ENCODE measurements at places on chromosomes 2 and 18.

- DNase-seq, result no peak
These were observed 25.1 kb downstream of the MARCHF7 start for GRCh38 chr2:159737292-159737916.

GRCh38 chr2:200578778-200579177 lies 7.0 kb upstream of the AOX1 start:
- no peak for DNase-seq

GRCh38 chr18:55908901-55909366 lies 320.9 kb upstream of the TCF4 start:
- no peak for DNase-seq

GRCh38 chr2:71581026-71581425 lies 127.7 kb downstream of the DYSF start:
- no peak for DNase-seq

GRCh38 chr18:76842837-76843530 lies 20.6 kb downstream of the ZNF236 start:
- DNase-seq, result no peak

DNA sequence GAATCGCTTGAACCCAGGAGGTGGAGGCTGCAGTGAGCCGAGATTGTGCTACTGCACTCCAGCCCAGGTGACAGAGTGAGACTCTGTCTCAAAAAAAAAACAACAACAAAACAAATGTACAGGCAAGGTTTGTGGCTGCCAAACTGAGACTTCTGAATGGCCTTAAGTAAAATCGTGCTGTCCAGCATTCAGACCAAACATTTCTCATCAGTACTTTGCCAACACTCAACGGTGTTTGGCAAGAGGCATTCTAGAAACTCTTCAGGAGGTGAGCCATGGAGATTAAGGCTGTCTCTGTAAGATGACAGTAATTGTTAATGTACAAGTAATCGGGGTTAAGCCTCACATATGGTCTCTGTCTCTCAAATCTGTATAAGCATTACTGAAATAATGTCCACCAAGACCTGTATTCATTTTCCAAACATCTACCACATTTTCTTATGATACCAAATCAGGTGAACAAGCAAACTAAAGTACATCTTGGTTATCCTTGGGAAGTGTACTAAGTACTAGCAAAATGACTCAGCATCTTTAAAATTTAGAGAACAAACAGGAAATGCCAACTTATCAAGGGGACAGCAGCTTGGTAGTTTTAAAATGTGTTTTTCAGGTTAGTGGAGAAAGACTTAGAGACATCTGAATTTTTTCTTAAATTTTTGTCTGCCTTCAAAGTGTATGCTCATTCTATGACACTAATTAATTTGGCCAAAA lies 29.3 kb downstream of the SERPINE2 start:
- DNase-seq, result no peak

- no peak for DNase-seq
These were observed 8.9 kb upstream of the LTBP1 start for GRCh38 chr2:32937602-32938448.

- DNase-seq, result no peak
These were observed 24.7 kb downstream of the PKDCC start for GRCh38 chr2:42072349-42073118.

DNA sequence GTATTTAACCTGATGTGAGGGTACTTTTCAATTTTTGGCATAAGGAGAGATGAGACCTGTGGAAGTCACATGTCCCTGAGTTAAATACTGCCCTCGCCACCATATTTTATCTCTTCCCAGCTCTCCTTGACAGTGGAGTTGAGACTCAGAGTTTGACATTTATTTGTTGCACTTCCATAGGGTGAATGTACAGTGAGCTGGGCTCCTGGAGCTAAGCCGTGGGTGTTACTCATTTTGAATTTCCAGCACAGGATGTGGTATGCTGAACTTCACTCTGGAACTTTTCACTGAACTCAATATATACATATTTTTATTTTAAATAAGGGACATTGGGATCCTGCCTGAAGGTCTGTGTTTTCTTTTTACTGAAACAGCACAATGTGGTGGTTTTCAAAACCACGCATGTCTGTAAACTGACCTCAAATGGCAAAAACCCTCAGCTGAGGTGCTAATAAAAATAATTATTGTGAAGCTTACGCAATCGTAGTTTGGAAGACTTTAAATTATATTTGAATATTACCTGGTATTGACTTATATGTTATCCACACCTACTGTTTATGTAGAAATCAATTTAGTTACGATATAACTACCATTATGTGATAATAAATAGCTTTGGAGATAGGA lies 12.1 kb downstream of the RNF144A start:
- DNase-seq, result no peak

DNA sequence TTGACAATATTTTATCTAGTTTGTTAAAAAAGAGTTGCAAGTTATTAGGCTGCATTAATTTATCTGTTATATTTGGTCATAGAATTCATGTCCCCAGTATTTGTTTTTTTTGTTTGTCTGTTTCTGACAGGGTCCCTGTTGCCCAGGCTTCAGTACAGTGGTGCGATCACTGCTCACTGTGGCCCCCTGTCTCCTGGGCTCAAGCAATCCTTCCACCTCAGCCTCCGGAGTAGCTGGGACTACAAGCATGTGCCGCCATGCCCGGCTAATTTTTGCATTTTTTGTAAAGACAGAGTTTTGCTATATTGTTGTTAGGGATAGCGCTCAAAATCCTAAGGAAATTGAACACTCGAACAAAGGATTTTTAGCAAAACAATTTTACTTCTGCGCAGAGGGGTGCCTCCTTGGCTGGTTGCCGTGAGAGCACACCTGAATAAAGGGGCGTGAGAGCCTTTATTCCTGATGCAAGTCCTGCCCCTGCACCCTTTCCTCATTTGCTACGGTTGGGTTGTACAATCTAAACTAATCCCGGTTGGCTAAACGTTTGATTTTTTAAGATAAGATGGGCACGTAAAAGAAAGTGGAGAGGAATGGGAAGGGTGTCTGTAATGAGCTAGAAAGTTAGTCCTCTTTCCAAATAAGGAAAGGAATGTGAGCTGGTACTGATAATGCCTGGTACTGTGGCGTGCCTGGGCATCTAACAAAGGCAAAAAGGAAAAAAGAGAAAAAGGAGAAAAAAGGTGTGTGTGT lies 65.5 kb downstream of the COMMD1 start:
- DNase-seq, result no peak

DNA sequence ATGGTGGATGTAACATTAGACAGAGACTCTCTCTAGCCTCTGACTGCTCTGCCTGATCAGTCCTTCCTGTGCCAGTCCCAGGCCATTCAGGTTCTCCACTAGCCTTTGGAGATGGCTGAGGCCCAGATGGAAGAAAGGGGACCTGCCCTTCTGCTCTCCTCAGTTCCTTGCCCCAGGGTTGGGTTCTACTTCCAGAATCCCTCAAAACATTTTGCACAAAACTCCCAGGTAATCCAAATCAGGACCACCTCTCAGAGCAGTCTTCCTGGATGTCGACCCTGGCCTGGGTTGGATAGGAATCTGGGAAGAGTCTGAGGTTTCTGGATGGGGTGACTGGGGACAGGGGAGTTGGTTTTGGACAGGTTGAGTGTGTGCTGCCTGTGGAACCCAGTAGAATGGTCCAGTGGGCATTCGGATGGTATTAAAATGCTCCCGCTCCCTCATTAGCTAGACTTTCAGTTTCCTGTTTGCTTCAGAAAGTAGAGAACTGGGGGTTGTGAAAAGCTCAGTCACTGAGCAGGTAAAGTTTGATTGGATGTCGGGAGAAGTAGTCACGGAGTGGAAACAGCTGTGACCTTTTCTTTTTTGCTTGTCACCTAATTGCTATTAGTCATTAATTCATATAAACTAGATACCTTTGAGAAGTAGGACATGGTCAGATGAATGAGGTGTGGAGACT lies 37.9 kb downstream of the DPYSL5 start:
- no peak for DNase-seq

- DNase-seq, result no peak
These were observed 448.3 kb upstream of the SLC14A2 start for GRCh38 chr18:45166836-45167551.

DNA sequence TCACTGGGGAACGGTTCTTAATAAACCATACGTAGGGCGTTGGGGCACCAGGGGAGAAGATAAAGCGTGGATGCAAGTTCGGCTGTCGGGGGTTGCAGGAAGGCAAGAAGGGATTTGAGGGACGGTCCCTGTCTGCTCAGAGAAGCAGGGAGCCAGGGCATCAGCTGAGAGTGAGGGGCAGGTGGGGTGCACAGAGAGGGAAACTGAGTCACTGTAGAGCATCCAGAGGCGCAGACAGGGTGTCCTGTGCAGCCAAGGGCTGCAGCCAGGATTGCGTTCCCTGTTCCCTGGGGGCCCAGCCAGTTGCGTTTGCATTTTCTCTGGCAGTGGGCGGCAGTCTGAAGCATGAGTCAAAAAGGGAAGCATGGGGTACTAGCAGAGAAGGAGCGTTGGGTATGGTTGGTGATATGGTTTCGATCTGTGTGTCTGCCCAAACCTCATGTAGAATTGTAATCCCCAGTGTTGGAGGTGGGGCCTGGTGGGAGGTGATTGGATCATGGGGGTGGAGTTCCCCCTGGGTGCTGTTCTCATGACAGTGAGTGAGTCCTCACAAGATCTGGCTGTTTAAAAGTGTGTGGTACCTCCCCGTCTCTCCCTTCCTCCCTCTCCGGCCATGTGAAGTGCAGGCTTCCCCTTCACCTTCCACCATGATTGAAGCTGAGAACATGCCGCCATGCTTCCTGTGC lies 202.9 kb downstream of the NDUFA10 start:
- DNase-seq, result no peak

GRCh38 chr2:233439191-233439590 lies 84.9 kb downstream of the DGKD start:
- DNase-seq, result no peak

DNA sequence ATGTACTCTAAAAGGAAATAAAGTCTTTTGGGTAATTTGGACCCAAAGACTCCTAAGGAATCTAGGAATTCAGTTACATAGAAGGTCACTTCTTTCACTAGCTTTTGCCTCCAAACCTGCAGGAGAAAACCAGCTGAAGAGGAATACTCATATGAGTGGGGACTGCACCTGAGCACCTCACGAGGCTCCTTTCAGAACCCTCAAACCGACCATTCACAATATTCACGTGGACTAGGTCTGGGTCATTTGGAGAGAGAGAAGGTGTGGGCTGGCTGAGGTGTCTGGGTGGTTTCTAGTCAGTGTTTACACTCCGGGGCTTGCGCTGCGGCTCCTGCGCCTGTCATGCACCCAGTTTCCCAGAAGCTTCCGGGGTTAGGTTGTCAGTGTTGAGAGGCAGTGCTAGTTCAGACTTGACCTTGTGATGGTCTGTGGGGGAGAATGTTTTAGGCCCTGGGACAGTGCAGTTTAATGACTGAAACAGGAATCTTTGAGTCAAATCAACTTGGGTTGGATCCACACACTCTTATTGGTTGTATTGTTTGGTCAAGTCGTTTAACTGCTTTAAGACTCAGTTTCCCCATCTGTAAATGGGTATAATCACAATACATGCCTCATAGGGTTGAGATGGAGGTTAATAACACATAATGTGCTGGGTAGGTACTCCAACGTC lies 78.4 kb downstream of the LIMS1 start:
- no peak for DNase-seq

GRCh38 chr18:44625386-44625785 lies 55.3 kb upstream of the SETBP1 start:
- no peak for DNase-seq

- peak; percentile 11 for DNase-seq
These were observed 72.2 kb upstream of the OTOS start for GRCh38 chr2:240212425-240213225.

GRCh38 chr2:127173057-127173456 lies 47.0 kb downstream of the CYP27C1 start:
- no peak for DNase-seq

GRCh38 chr2:215521031-215521430 lies 85.2 kb upstream of the FN1 start:
- no peak for DNase-seq

GRCh38 chr2:173210270-173211196 lies 134.9 kb downstream of the MAP3K20 start:
- peak; percentile 80 for DNase-seq

- DNase-seq, result no peak
These were observed 15.9 kb upstream of the DSG2 start for GRCh38 chr18:31482051-31482450.

- no peak for DNase-seq
These were observed 29.3 kb downstream of the MEX3C start for GRCh38 chr18:51168026-51168742.

- no peak for DNase-seq
These were observed 272.5 kb upstream of the KLHL29 start for GRCh38 chr2:23112517-23112916.

- no peak for DNase-seq
These were observed 1.8 kb downstream of the PRLH start for GRCh38 chr2:237568121-237568660.

- DNase-seq, result peak; percentile 43
These were observed 323.9 kb downstream of the XIRP2 start for GRCh38 chr2:167212014-167212648.

GRCh38 chr18:29653671-29654215 lies 1388.8 kb downstream of the DSC3 start:
- DNase-seq, result no peak
